ENCODE measurements at places on chromosomes 3 and 15. TPM values are rescaled to one million over a fixed set of nuclear protein-coding genes. Genes with fewer than 3 reads are reported as not detected.

DNA sequence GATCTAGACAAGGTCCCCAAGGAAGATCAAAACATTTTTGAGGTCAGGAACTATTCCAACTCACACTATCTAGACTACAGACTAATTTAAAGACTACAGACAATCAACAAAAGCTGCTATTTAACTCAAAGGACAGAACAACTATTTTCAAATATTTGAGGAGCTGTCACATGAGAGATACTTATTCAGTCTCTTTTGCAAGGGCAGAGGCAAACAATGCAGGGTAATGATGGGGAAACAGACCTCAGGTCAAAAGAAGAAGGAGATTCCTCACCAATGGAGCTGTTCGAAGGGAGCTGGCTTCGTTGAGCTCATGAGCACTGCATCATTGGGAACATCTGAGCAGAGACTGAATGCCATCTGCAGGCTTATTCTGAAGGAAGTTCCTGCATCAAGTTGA, 231.9 kb downstream of the DTWD1 start:
- no peak for DNase-seq
- H3K4me1 ChIP-seq = no peaks in the 10 kb centered on the region
- H3K27me3 ChIP-seq = no peaks in the 10 kb centered on the region
- H3K36me3 ChIP-seq = peaks cover 16% of the 10 kb centered on the region
- no peak overlapping the region for H3K4me3 ChIP-seq

- H3K36me3 ChIP-seq = no peaks in the 10 kb centered on the region
- H3K4me1 ChIP-seq = peaks cover 20% of the 10 kb centered on the region
- H3K27me3 ChIP-seq = peaks cover 28% of the 10 kb centered on the region
- no peak overlapping the region for H3K27ac ChIP-seq
- peak; percentile 20 for DNase-seq
These were observed 40.8 kb downstream of the CHST14 start for GRCh38 chr15:40511472-40512133.

DNA sequence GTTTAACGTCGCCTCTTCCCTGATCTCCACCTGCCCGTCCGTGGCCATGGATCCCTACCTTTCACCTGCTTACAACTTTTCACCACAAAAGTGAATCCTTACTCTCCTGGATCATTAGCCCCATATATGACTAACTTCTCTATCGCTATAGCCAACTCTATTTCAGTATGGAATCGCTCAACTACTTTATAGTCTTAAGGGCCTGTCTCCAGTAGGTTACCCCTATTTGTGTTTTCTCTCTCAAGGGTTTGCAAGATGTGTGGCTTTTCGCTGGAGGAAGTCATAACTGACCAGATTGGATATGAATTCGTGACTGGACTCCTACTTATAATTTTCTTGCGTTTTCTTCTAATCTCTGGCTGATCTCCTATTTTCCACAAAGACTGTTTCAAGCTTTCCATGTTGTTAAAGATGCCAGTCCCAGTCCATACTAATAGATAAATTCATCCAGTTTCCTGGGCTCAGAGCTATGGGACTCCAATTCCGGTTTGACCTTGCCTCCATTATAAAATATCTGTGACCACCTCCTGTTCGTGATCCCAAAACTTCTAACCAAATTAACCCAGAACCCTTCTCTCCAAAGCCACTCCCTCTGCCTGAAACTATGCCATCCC, 1.3 kb upstream of the STAG1 start:
- H3K4me3 ChIP-seq = peak overlapping the region; percentile 93
- DNase-seq = no peak
- H3K27me3 ChIP-seq = no peaks in the 10 kb centered on the region
- H3K4me1 ChIP-seq = peaks cover 21% of the 10 kb centered on the region

The SPINT1 gene
- 3.1 TPM for total RNA-seq

The DPPA2 gene
- total RNA-seq = not detected

GRCh38 chr15:66714543-66714981, 12.5 kb downstream of the SMAD6 start:
- H3K27me3 ChIP-seq = no peaks in the 10 kb centered on the region
- no peak overlapping the region for H3K4me3 ChIP-seq
- DNase-seq = no peak
- no peaks in the 10 kb centered on the region for H3K36me3 ChIP-seq
- no peak overlapping the region for H3K27ac ChIP-seq
- peaks cover 8% of the 10 kb centered on the region for H3K4me1 ChIP-seq

Measured in natural killer cell (primary cell).